ENCODE measurements at places on chromosomes 2 and 18. TPM values are rescaled to one million over a fixed set of nuclear protein-coding genes. Genes with fewer than 3 reads are reported as not detected.

CTNNA2 gene
- total RNA-seq = 0.44 TPM

- DNase-seq = no peak
These were observed 121.3 kb upstream of the FOSL2 start for GRCh38 chr2:28271231-28271918.

NGEF gene
- not detected for total RNA-seq

DNA sequence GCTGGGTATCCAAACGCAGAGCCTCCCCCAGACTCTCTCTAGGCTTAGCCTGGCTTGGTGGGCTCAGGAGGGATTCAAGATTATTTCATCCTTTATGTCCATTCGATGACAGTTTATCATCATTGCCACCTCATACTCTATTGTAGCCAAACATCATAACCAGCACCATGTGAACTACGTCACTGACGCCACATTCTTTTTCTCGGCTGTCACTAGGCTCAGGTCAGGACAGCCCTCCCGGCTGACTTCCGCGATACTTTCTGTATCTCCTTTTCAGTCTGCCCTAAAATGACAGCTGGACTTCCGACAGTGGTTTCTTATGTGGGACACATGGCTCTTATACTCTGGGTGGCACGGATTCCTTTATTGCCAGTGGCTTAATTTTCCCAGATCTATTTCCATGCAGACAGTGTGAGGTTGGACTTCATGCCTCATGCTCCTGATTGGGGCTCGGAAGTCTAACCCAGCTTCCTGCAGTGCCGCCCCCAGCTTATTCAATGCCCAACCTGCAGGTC, 39.8 kb upstream of the SMIM21 start:
- no peak for DNase-seq

GRCh38 chr2:120978359-120979050, 242.8 kb downstream of the GLI2 start:
- no peak for DNase-seq

- no peak for DNase-seq
These were observed 552.3 kb downstream of the TDRD15 start for GRCh38 chr2:21676041-21676440.

GRCh38 chr2:177183860-177184259, 28.7 kb upstream of the HNRNPA3 start:
- no peak for DNase-seq

FBXO15 gene
- 0.54 TPM for total RNA-seq

DSG4 gene
- not detected for total RNA-seq

GRCh38 chr18:65706646-65707045, 44.2 kb upstream of the CDH7 start:
- no peak for DNase-seq

GRCh38 chr2:191637182-191638078, 40.5 kb upstream of the NABP1 start:
- no peak for DNase-seq

GRCh38 chr2:123468071-123468470, 557.0 kb upstream of the CNTNAP5 start:
- DNase-seq = no peak

GRCh38 chr18:37666991-37667390, 101.4 kb upstream of the CELF4 start:
- no peak for DNase-seq

DNA sequence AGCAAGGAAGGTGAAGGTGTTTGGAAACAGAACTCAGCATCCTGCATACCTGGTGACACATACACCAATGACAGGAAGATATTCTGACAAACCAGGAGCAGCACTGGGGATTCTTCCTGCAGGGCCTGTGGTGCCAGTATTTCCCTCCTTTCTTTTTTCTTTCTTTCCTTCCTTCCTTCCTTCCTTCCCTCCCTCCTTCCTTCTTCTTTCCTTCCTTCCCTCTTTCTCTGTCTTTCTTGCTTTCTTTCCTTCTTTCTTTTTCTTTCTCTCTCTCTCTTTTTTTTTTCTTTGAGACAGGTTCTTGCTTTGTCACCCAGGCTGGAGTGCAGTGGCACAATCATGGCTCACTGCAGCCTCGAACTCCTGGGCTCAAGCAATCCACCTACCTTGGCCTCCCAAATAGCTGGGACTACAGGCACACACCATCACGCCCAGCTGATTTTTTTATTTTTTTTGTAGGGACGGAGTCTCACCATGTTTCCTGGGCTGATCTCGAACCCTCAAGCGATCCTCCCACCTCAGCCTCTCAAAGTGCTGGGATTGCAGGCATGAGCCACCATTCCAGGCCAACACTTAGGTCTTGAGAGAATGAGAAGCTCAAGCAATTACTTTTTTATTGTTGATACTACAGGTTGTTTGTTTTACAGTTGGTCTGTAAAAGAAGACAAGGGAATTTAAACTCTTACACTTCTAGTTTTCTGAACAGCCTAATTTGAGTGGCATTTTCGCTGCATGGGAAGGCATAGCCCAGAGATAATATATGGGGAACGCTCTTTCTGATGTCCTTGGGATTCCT, 54.7 kb upstream of the GATA6 start:
- DNase-seq = no peak

PRSS56 gene
- not detected for total RNA-seq

DNA sequence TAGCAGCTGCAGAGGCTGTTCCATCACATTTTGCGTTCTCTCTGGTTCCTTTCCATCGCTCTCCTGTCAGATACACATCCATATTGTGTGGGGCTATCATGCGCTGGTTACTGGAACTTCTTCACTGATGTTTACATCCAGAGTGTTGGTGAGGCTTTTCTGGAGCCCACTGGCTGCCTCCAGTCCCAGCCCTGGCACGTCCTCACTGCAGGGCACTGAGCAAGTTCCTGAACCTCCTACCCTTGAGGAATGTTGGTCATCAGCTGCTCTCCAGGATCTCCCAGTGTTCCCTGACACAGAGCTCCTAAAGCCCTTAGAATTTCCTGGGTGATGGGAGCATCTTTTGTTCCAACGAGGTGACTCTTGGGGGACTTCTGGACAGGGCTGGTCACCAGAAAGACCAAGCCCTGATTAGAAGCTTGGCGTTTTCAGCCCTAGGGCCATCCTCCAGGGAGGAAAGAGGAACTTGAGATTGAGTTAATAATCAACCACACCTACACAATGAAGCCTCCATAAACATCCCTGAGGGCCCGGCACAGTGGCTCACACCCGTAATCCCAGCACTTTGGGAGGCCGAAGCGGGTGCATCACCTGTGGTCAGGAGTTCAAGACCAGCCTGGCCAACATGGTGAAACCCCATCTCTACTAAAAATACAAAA, 81.3 kb downstream of the TFCP2L1 start:
- peak; percentile 0 for DNase-seq

- DNase-seq = no peak
These were observed 35.6 kb downstream of the PPP3R1 start for GRCh38 chr2:68216454-68217310.

DNA sequence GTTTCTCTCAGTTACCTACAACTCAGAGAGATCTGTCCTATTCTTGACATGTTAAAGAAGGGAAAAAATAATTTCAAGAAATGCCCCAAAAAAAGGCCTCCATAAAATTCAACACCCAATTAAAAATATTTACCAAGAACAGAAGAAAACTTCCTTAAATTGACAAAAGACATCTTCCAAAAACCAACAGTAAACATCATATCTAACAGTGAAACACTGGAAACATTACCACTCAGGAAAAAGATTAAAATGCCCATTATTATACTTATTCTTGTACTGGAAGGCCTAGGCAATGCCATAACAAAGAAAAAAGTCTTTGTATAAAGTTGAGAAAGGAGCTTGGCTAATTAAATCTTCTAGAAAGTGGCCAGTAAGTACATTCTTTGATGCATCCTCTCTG, 7.2 kb downstream of the DTNB start:
- no peak for DNase-seq

COL4A4 gene
- 37.3 TPM for total RNA-seq

EFEMP1 gene
- total RNA-seq = 389 TPM

TXNL4A gene
- 25.7 TPM for total RNA-seq

- no peak for DNase-seq
These were observed 2.8 kb upstream of the ECEL1 start for GRCh38 chr2:232490221-232491138.

IL1R2 gene
- 6.1 TPM for total RNA-seq

DNA sequence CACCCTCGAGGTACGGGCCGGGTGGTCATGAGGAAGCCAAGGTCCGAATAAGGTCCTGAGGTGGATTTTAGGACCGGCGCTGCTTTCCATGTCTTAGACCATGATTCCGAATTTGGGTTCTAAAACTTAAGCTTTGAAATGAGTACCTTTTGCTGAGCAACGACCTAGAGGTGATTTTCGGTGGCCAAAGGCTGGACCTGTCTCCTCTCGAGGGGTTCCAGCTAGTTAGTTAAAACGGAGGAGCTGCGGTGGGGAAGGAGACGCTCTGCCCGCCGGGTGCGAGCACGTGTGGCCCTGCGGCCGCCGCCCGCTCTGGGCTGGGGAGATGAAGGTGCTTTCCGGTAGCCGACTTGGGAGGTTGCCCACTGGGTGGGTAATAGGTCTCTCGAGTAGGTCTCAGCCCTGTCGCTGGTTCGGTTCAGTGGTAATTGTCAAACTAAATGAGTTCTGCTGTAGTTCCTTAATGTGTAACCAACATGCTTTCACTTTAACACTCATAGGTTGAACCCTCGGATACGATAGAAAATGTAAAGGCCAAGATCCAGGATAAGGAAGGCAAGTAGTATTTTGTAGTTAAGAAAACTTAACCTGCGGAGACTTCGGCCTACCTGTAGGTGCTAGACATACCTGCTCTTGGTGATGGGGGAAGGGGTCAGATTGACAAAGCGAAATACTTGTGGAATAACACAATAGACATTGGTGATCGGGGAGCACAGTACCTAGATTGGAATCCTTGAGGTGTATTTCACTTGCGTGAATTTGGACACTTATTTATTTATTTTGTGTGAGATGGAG, 572 bp downstream of the RPS27A start:
- DNase-seq = peak; percentile 73

DNA sequence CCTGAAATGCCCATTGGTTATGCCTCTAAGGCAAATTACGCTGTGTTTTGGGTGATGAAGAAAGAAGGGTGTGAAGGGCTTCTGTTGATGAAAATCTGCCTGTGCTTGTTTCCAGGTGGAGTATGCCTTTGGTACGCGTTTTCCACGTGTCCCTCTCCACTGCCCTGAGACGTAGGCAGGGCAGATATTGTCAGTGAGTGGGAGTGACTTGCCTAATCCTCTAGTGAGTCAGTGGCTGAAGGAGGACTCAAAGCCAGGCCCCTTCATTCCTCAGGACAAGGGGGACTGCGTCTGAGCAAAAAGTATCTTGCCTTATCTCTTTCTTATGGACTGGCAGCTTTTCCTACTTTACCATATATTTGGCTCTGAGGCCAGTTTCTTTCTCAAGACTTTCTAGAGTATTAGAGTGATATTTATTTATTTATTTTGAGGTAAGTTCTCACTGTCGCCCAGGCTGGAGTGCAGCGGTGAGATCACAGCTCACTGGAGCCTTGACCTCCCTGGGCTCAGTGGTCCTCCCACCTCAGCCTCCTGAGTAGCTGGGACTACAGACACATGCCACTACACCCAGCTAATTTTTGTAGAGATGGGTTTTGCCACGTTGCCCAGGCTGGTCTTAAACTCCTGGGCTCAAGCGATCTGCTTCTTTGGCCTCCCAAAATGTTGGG, 10.2 kb downstream of the RALB start:
- no peak for DNase-seq

FOXD4L1 gene
- not detected for total RNA-seq

GRCh38 chr18:79493801-79494211, 98.1 kb downstream of the NFATC1 start:
- DNase-seq = no peak

- DNase-seq = no peak
These were observed 197.8 kb downstream of the TNS1 start for GRCh38 chr2:217804791-217805667.

DNA sequence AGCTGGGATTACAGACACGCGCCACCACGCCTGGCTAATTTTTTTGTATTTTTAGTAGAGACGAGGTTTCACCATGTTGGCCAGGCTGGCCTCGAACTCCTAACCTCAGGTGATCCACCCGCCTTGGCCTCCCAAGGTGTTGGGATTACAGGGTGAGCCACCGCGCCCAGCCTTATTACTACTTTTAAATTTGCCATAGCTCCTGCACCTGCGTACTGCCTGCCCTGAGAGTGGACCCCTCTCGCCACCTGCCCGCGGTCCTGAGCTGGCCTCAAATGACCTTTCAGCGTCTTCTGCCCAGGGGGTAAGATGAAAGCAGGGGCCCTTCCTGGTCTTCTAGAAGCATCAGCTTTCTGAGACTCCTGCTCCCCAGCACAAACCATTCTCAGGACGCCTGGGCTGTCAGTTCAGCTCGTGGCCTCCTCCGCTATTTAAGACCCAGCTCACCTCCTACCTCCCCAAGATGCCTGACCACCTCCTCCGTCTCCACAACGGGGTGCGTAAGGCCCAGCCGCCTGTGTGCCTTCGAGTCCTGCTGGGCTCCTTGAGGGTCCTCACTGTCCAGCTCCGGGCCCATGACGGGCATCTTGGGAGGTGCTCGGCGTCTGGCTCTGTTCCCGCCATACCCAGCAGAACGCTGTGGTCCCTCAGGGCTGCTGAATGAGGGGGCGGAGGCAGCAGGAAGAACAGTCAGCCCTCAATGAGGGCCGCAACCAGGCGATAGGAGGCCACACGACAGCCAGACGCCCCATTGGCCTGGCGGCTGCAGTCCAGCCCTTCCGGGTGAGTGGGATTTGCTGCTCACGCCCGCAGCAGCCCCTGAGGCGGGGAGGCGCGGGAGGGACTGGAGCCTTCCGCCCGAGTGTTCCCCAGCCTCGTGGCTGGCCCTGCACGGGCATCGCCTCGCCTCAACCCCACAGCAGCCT, 266.6 kb downstream of the TFCP2L1 start:
- DNase-seq = peak; percentile 48

CYTIP gene
- 5.5 TPM for total RNA-seq

- peak; percentile 42 for DNase-seq
These were observed 21.8 kb downstream of the ATG4B start for GRCh38 chr2:241659150-241659739.

GRCh38 chr2:233219848-233220247, 31.6 kb upstream of the ATG16L1 start:
- no peak for DNase-seq

- no peak for DNase-seq
These were observed 37.3 kb upstream of the FMNL2 start for GRCh38 chr2:152297715-152298114.

DNA sequence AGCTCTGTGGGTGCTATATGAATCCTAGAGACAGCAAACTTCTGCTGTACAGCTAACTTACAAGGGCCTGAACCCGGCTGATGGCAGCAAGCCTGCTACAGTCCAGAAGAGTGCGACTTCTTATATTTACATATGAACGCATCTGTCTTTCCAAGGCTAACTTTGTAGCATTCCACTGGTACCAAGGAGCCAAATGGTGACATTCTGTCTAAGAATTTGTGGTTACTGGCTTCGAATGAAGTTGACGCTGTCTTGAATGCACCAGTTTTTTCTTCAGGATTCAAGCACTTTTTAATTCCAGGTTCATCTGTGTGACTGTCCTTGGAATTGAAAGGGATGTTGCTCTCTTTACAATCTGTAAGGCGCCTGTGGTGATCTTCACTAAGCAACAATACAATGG, 42.4 kb downstream of the THUMPD2 start:
- DNase-seq = no peak

GRCh38 chr2:29039718-29040480, 34.4 kb downstream of the PCARE start:
- no peak for DNase-seq

HS6ST1 gene
- total RNA-seq = 35.3 TPM

GRCh38 chr18:74652392-74652988, 54.8 kb downstream of the ZNF407 start:
- no peak for DNase-seq

SLC9A4 gene
- total RNA-seq = not detected

ALKAL2 gene
- 6.9 TPM for total RNA-seq

SOWAHC gene
- 18.7 TPM for total RNA-seq

DOK6 gene
- total RNA-seq = 2.1 TPM

- no peak for DNase-seq
These were observed 21.0 kb upstream of the IL37 start for GRCh38 chr2:112889976-112890375.

GRCh38 chr18:58183226-58183625, 139.2 kb downstream of the NEDD4L start:
- DNase-seq = peak; percentile 95
